ENCODE measurements at places on chromosomes 2 and 18.

DNA sequence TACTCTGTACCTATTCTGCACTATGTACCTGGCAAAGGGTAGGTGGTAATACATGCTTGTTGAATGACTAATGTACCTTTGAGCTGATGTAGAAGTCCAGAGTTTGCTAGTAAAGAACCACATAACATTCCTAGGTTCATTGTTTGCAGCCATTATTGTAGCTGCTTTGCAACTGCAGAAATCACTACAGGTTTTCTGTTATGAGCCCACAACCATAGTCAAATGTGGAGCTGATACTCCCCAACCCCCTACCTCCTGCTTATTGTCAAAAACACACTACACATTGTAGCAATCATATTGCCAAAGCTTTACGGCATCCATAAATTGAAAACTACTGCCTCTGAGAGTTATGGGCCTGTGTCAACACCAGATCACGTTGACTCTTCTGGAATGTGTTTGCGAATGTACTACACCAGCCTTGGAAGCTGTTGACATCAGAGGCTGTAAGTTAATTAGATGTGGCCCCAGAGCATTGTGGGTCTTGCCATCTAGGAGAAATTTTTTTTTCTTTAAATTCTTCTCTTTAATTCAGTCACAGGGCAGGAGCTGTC is 187.0 kb downstream of the AGPS start:
- no peak for DNase-seq

GRCh38 chr2:9392898-9393765 is 30.2 kb downstream of the ITGB1BP1 start:
- DNase-seq, result no peak

DNA sequence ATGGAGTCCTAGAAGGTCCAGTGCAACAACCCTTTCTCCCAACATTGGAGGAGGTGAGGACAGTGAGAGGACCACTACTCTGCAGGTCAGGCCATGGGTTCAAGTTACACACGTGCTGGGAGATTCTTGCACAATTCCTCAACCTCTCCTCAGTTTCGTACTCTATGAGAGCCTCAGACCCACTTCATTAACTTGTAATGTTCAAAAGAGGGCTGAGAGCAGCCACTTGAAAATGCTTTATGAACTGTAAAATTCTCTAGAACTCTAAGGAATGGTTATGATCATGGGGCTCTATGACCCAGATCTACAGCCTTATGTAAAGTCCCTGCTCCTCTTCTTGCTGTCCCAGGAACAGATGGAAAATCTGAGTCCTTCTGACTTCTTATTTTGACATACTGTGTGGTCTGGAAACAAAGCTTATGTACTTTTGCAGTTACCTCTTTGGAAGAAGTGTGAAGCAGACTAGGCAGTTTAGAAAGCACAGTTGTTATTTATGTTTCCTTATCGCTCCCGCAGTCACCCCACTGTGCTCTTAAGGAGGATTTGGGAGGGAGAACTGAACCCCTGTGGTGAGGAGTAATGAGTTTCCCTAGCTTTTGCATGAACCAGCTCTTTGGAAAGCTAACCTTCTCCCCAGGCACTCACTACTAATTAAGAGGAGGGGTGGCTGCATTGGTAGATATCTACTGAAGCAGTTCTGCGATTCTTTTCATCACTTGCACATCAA is 296.6 kb downstream of the LRRTM1 start:
- DNase-seq, result no peak

DNA sequence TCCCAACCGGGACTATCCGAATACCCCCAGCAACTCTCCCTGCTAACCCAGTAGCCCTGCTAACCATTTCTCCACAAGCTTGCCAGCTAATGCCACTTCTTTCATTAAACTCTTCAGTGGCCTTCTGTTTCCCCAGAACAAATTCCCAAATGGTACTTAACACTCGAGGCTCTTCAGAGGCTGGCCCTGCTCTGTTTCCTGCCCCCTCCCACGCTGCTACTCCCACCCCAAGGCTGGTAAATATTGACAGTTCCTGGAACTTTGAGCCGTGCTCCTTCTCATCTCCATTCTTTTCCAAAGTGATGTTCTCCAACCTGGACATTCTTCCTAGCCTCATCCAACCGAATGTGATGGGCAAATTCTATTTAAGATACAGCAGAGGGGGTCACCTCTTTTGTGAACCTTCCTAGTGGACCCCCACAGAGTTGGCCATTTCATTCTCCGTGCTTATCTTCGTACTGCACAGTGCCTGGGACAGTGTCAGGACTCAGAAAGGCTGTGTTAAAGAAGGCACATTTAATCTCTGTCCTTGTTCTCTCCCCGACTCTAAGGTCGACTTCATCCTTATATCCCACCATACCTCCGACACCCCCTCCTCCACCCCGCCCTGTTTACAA is 3.2 kb upstream of the KIDINS220 start:
- no peak for DNase-seq

- no peak for DNase-seq
Measured at GRCh38 chr2:6103372-6103771, 411.2 kb downstream of the SOX11 start.

DNA sequence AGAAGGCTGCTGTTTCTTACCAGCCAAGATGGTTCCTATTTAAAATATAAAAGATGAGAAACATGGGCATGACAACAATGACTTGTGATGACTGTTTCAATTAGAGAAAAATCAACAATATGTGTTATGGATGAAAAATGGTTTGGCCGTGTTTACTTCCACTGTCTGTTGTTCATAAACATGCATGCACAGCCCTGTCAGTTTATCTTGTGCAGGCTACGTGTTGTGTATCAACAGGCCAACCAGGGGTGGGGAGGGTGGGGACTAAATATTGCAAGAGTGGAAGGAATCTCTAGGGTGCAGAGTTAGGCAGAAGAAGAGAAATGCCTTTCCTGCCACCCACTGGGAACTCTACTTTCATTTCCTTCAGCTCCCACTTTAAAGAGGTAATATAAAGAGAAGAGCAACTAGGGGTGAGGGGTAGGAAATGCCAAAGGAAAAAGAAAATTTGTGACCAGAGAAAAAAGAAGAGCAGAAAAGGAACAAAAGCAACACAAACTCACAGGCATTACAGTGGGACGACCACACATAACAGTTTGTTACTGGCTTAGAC is 116.8 kb upstream of the MEIS1 start:
- no peak for DNase-seq
